ENCODE measurements at places on chromosomes 3 and 15.

- DNase-seq: no peak
Measured at GRCh38 chr3:41176596-41176995, 22.7 kb upstream of the CTNNB1 start.

GRCh38 chr3:27714146-27714526 lies 8.0 kb downstream of the EOMES start:
- DNase-seq: no peak

DNA sequence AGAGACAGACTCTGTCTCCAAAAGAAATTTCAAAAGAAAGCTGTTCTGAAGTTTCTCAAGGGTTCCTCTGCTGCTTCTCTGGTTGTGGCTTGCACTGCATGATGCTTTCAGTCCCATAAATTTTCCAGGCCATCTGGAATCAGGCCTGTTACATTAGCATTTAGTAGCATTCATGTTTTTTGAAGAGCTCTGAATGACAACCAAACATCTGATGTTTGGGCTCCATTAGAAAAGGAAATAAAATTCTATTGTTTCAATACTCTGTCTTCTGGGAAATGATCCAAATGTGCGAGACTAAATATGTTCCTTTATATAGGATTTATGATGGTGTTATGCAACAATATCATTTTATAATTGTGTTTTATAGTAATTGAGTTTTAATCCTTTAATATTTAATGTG lies 455.8 kb downstream of the GABRG3 start:
- DNase-seq: no peak

- DNase-seq: no peak
Measured at GRCh38 chr3:112048911-112049310, 14.4 kb downstream of the TMPRSS7 start.

- DNase-seq: no peak
Measured at GRCh38 chr15:31435912-31436628, 109.4 kb downstream of the KLF13 start.

DNA sequence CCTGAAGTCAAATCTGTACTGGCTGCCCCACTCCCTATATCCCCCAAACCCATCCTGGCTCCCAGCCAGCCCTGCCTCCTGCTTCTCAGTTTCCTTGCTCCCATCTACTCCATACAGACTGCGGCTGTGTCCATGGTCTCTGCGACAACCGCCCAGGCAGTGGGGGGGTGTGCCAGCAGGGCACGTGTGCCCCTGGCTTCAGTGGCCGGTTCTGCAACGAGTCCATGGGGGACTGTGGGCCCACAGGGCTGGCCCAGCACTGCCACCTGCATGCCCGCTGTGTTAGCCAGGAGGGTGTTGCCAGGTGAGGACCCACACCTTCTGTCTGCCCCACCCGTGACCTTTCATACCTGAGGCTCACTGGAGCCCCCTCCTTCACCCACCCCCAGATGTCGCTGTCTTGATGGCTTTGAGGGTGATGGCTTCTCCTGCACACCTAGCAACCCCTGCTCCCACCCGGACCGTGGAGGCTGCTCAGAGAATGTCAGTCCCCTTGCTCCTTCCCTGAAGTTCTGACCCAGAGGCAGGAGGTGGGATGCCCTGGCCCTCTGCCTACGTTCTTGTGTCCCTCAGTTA lies 14.7 kb downstream of the STAB1 start:
- DNase-seq: no peak

DNA sequence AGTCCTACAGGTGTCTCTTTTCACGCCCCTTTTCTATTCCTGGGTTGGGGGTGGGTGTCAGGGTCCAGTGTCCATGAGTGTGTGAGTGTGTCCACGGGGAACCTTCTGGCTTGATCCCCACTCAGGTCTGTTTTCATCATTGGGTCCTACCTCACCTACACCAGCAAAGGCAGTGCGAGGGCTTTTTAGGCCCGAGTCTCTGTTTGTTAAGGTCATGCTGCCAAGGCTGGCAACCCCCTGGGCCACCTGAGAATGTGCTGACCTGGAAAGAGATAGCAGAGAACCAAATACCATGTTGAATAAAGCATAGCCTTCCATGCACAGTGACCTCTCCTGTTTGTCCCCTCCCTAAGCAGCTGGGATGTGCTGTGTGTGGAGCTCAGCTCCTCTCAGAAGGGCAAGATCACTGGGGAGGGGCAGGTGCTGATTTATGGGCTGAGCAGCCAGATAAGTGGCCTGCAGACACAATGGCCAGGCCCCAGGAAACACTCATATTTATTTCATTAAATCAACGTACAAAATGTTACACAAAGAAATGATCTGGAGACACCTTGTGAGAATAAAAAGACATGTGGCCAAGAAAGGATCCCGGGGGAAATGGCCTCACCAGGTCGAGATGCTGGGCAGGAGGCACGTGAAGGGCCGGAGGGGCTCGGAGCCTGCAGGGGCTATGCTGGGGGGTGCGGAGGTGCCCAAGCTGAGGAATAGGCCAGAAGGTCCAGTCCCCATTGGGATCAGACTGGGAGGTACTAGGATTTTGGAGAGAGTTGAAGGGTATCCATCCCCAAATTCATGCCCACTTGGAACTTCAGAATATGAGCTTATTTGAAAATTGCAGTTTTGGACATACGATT lies 36.1 kb downstream of the RAB6B start:
- no peak for DNase-seq

GRCh38 chr3:41075975-41076374 lies 123.3 kb upstream of the CTNNB1 start:
- DNase-seq: peak; percentile 45

GRCh38 chr15:63385911-63386531 lies 4.4 kb upstream of the CA12 start:
- DNase-seq: no peak

GRCh38 chr3:140602781-140603180 lies 75.1 kb upstream of the TRIM42 start:
- DNase-seq: no peak

DNA sequence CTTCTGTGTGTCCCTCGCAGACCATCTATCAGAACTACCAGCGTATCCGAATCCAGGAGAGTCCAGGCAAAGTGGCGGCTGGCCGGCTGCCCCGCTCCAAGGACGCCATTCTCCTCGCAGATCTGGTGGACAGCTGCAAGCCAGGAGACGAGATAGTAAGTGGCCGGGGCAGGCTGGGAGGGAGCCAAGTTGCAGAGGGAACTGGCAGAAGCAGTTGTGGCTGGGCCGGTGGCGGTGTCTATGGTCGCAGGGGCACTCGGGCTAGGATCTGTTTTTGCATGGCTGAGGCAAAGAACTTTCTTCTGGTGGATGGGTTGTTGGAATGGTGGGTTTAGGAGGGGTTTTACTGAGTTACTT lies 10.1 kb downstream of the MCM2 start:
- no peak for DNase-seq

- DNase-seq: peak; percentile 36
Measured at GRCh38 chr3:71930056-71930991, 145.4 kb upstream of the PROK2 start.

DNA sequence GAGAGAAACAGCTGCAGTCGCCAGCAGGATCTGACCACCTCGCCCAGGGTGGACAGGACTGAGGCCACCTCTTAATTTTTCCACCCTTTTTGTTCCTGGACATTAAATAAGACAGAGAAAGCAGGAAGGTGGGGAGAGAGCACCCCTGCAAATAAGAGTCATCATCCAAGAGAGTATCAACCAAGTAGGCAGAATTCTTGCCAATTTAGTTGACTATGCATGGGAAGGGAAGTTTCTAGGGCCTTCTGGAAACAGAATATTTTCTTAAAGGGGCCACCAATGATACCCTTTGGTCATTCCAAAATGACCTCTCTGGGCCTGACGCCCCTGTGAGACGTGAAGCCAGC lies 136.2 kb downstream of the TJP1 start:
- no peak for DNase-seq

DNA sequence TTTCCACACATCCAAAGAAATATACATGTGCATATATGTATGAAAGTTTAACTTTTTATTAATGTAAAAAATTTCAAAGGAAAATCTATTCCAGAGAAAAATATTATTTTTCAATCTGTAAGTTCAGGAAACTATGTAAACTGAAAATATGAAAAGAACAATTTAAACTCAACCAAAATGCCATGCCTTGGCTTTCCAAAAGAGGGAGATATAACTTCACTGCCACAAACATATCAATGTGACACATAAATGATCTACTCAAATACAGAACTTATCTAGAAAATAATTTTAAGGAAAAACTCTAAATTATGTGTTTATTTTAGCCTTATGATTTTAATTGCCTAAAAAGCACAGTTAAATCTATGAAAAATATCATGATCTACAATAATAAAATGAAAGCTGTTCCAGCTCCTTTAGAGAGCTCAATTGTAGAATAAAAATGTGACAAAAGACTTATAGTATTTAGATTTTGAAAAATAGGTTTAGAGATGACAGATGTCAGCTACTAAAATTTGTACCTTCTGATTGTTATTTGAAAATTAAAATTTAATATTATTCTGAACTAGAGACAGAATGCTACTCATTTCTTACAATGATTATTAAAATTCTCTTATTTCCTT lies 94.8 kb downstream of the GBE1 start:
- peak; percentile 33 for DNase-seq

DNA sequence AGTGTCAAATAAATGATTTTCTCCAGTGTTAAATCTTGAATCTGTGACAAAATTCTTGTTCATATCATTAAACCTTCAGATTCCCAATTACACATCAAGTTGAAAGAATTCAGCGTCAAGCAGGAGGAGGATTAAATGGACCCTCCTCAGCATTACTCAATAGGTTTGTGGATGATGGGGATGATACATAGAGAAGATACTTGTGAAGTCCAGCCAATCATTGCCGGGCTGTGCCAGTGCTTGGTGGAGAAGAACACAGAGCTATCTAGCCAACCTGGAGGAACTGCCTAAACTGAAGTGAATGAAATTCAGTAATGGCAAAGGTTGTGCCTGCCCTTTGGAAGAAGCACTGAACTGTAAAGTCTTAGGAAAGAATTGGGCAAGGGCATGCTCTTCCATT lies 47.0 kb upstream of the PRICKLE2 start:
- DNase-seq: no peak

DNA sequence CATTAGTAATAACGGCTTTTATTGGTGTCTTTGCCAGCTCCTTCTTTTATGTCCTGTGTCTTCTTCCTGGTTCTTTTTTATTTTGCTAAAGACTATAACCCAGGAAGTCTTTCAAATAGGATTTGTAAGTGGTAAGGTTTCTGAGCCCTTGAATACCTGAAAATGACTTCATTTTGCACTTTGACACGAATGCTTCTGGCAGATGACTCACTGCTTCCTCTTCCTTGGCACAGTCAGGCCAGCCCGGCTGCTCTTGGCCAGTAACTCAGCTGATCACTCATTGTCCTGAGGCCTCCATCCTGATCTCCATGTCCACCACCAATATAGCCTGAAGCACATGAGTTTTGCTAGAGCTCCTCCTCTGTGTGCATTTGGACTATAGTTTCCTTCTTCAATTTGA lies 48.7 kb upstream of the NR2E3 start:
- no peak for DNase-seq

- peak; percentile 49 for DNase-seq
Measured at GRCh38 chr15:69298697-69299441, at the start of gene PAQR5. Gene PAQR5 (plus strand): TSS chr15:69298912. CDS start chr15:69360081, 61,169 bp downstream.

DNA sequence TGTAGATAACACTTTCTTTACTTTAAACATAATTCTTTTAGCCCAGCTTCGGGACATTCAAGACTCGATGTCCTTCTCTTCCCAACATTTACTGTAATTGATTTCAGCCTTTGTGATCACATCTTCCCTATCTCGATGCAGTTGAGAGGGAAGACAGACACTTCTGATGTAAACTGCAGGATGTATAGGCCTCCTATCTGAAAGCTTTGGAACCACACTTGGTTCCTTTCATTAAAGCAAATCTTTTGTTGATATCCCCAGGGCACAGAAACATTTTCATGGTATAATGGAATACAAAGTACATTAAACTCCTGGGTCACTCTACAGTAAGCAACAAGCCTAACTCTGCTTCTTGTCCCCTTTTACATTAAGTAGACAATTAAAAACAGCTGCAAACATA lies 6.4 kb downstream of the GRM7 start:
- no peak for DNase-seq

GRCh38 chr15:64070106-64070505 lies 23.5 kb downstream of the CIAO2A start:
- peak; percentile 45 for DNase-seq

DNA sequence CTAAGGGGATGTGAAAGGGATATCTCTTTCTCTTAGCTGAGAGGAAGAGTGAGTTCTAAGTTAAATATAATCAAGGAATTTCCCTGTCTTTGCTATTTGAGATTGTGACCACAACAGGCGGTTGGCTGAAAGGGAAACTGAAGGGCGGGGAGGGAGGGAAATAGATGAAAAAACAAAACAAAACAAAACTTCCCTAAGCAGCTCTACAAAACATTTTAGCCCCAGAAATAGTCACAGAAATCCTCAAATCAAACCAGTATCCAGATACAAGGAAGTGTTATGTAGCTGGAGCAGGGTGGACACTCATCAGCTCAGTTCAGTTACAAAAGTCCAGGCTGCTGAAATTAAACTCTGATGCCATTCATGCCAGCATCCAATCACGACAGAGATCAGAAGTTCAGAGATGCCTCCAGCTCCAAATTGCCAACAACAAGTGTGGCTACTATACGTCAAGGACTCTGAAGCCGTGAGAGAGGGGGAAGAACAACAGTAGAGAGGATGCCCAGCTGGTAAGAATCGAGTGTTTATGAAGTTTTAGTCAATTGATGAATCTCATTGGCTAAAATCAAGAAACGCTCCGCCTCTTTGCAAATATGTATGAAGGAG lies 319 bp upstream of the TP63 start:
- DNase-seq: no peak

DNA sequence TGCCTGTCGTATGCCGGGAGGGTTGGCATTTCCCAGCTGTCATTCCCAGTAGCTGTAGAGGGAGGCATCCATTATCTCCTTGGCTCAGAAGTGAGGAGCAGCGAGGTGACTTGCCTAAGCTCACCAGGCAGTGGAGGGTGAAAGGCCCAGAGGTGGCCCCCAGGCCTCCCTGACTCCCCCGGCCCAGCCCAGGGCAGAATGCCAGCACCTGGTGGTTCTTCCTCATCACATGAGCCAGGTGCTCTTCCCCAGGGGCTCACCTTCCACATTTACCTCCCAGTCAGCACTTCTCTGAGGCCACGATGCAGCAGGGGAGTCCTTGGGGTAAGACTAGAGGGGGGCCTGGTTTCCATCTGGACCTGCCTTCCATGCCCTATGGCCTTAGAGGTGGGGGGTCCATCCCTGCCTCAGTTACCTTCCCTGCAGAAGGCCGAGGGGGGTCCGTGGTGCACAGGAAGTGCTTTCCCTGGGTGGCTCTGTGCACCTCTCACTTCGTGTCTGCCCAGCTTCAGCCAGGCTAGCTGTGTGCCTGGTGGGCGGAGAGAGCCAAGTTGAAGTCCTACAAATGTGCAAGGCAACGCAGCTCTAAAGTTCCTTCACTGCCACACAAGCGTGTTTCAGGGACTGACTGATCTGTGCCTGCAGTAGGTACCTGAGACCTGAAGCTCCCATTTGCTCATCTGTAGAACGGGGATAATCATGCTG lies 70.3 kb upstream of the PLXNA1 start:
- no peak for DNase-seq

GRCh38 chr3:117660941-117661817 lies 951.6 kb downstream of the TUSC7 start:
- DNase-seq: no peak
